ENCODE measurements at places on chromosomes 13 and 19.
A peak's percentile ranks its signal among the peaks of the same experiment; 100 is the strongest.

DNA sequence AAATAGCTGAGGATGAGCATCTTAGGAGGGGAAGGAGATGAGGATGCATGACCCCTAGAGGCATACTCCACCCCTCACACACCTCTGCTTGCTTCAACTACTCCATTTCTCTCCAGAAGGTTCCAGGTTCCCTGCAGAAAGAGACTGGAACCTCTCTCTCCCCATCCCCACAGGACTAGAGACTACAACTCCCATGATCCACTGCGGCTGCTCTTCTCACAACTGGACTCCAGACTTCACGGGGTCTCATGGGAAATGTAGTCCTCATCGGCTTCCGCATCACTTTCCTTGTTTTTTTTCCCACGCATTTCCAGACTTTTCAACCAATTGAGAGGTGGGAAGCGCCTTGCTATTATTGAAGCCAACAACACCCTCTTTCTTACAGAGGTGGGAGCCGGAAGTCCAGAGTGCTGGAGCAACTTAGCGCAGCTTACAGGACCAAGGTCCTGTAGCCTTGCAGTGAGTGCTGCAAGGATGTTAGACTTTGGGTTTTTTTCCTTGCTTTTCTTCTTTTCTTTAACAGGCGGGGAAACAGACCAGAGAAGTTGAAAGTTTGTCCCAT, 13.9 kb upstream of the CACNG6 start:
- DNase-seq: peak; percentile 50

- no peak for DNase-seq
Measured at GRCh38 chr13:28637714-28638355, 21.1 kb upstream of the POMP start.

GRCh38 chr13:97448503-97449251, 14.7 kb downstream of the RAP2A start:
- DNase-seq: no peak

- DNase-seq: no peak
Measured at GRCh38 chr13:63327584-63327983, 1911.9 kb upstream of the PCDH20 start.

- no peak for DNase-seq
Measured at GRCh38 chr19:12800923-12801465, 606 bp downstream of the PRDX2 start.

DNA sequence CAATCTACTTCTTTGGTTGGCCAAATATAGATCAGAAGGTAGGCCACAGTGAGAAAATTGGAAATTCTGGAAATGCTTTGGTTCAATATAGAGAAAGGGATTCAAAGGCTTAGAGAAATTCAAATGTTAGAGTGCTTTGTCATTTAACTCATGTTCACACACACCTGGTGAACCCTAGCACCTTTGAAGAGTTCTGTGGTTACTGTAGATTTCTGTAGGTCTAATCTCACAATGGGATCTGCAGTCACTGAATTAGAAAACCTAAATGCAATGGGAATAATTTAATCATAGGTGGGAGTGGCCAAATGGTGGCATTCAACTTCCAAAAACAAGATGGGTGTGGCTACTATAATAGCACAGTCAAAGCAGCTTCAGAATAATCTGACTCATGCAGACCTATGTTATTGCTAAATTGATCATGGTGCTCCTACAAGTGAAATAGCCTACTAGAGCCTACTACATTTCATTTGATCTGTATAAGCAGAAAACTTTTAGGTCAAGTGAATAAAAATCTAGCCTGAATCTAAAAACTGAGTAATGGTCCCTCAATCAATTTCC, 1152.9 kb downstream of the PCDH9 start:
- no peak for DNase-seq

DNA sequence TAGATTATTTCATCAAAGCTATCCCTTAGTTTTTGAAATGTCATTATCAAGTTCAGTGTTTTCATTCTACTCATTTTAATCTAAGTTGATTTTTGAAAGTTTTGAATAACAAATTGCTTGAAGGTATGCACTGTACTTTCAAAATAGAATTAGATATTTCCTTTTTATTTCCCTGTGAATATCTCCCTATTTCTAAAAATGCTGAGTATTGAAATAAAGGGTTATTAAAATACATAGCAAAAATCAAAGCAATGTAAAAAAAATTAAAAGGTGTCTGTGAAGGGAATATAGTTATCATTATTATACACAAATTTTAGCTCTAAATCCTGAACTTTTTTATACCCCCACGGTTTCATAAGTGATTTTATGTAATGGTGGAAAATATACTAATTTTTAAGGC, 967.8 kb downstream of the PCDH9 start:
- no peak for DNase-seq

DNA sequence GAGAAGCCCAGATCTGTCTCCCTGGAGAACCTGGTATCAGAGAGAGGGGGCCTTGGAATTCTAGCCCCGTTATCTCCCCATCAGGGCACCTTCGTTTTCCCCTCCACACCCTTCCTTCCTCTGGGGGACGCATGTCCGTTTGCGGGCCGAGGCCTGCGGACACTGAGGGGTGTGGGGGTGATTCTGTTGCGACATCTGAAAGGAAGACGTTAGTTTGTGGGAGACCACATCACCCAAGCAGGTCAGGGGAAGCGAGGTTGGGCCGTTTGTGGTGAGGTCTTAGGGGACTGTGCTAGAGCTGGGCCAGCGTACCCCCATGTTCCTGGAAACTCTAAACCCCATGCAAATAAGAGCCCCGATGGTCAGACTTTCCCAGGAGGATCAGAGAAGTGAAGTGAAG, 3.7 kb upstream of the HSH2D start:
- no peak for DNase-seq

GRCh38 chr13:34867590-34867989, 74.5 kb upstream of the NBEA start:
- DNase-seq: peak; percentile 9

- peak; percentile 73 for DNase-seq
Measured at GRCh38 chr13:23558675-23559536, 11.3 kb upstream of the TNFRSF19 start.

GRCh38 chr19:45790942-45791341, 1.7 kb downstream of the DMWD start:
- no peak for DNase-seq

GRCh38 chr13:32857689-32858088, 158.5 kb upstream of the KL start:
- no peak for DNase-seq

- DNase-seq: peak; percentile 38
Measured at GRCh38 chr13:90105849-90106496, 1241.5 kb upstream of the MIR17HG start.

GRCh38 chr19:12244370-12244769, 50.3 kb downstream of the ZNF44 start:
- no peak for DNase-seq

GRCh38 chr13:23608701-23609413, 38.6 kb downstream of the TNFRSF19 start:
- DNase-seq: no peak

- no peak for DNase-seq
Measured at GRCh38 chr19:41714598-41714997, 6.2 kb downstream of the CEACAM5 start.

DNA sequence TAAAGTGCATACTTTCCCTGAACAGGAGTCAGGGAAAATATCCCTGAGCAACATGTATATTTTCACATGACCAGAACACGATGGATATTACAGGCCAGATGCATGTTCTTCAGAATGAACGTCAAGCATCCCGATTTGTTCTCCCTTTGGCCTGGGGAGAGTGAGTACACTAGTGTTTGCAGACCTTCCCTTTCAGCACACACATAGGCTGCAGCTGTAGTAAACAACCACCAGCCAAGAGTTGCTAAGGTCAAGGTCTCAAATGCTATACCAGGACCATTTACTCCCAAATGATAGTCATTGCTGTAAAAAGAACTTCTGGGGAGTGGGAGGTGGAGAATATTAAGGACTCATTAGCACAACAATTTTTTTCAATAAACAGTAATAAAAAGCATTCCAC, 3.0 kb downstream of the KLF12 start:
- no peak for DNase-seq

GRCh38 chr19:33618884-33619283, 2.9 kb upstream of the CHST8 start:
- no peak for DNase-seq

DNA sequence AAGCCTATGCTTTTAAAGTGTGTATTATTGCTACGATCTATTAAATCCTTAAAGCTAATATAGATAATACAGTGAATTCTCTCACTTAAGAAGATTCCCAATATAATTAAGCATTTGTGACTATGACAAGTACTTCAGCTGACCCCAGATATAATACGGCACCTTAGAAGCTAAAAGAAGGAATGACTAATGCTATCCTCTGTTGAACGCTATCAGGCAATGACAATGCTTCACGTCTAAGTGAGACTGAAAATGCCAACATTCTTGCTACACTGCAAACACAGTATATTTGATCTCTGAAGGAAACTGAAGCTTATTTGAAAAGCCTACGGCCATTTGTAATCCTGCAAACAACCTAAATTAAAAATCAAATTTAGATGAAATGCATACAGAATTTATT, 19.7 kb downstream of the VWA8 start:
- DNase-seq: no peak

GRCh38 chr19:50230379-50231351, 27.2 kb downstream of the MYH14 start:
- DNase-seq: no peak

- DNase-seq: no peak
Measured at GRCh38 chr13:99875391-99875790, 96.2 kb downstream of the ZIC5 start.

GRCh38 chr13:110816500-110816899, 98.4 kb downstream of the ANKRD10 start:
- DNase-seq: no peak

- DNase-seq: no peak
Measured at GRCh38 chr13:69921156-69921555, 186.5 kb upstream of the ATXN8OS start.

DNA sequence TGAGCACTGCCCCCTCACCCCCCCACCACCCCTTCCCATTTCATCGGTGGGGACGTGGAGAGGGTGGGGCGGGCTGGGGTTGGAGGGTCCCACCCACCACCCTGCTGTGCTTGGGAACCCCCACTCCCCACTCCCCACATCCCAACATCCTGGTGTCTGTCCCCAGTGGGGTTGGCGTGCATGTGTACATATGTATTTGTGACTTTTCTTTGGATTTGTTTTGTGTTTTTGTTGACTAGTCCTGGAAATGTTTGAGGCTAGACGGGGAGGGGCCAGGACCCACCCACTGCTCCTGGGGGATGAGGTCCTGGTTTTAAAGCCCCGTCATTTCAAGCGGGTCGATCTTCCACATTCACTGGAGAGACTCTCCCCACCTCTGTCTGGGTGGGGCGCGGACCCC, 3.0 kb upstream of the TEKTIP1 start:
- no peak for DNase-seq

- no peak for DNase-seq
Measured at GRCh38 chr19:18878858-18879578, 16.9 kb downstream of the CERS1 start.

DNA sequence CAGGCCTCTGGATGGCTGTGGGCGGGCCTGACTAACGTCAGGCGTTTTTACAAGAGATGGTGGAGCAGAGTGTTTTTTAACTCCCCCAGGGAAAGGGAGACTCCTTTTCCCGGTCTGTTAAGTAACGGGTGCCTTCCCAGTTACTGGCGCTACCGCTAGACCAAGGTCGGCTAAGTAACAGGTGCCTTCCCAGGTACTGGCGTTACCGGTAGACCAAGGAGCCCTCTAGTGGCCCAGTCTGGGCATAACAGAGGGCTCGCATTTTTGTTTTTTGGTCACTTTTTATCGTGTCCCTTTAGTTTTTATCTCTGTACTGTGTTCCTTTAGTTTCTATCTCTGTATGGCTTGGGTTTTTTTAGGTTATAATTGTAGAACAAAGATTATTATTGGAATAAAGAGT, 10.0 kb downstream of the ZNF383 start:
- DNase-seq: no peak

- no peak for DNase-seq
Measured at GRCh38 chr19:7606289-7606688, 10.6 kb downstream of the CAMSAP3 start.

- DNase-seq: no peak
Measured at GRCh38 chr13:45401314-45401713, 16.9 kb downstream of the SLC25A30 start.

DNA sequence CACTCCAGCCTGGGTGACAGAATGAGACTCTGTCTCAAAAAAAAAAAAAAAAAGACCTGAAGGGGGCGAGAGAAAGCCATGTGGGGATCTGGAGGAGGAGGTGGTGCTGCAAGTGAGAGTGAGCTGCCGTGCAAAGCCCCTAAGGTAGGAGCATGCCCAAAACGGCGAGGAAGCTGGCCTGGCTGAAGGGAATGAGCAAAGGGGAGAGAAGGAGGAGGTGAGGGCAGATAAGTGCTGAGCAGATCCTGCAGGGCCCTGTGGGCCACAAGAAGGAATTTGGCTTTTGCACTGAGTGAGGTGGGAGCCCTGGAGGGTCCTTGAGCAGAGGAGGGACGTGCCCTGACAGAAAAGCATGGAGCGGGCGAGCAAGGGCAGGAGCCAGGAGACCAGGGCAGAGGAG, 19.4 kb upstream of the ADGRE5 start:
- no peak for DNase-seq

- no peak for DNase-seq
Measured at GRCh38 chr19:40193587-40193849, 2.3 kb downstream of the MAP3K10 start.

DNA sequence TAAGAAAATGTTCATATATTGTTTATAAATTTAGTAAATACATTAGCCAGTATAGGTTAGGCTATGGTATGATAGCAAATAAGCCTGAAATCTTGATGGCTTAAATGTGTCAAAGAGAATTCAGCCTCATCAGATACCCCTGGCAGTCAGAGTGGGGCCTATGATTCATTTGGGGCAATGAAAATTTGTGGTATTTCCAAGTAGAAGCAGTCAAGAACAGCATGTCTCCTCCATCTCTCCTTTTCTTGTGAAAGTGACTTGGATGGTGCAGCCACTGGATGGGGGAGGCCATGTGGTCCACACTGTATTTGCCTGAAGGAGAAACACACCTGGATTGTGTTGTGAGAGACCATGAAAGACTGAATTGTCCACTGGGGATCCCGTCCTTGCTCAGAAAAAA, 82.7 kb downstream of the DLEU7 start:
- no peak for DNase-seq

- no peak for DNase-seq
Measured at GRCh38 chr13:109192306-109192705, 562.9 kb downstream of the MYO16 start.

GRCh38 chr19:13169769-13170168, 19.6 kb downstream of the IER2 start:
- DNase-seq: no peak

DNA sequence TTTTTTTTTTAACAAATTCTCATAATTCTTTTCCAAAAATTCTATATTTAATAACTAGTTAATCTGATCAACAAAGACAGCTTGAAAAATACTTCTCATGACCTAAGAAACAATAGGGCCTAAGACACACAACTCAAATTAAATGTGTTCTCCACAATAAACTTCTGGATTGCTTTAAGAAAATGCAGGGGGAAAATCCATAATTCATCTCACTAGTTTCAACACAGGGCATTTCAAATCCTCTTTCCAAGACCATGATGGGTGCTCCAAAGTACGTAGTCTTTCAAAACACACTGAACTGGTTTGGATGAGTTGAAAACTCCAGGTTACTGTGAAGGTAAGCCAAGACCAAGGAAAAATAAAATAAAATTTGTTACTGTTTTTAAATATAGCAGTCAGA, 62.6 kb downstream of the DCLK1 start:
- DNase-seq: no peak

Data from GM04504 (cell line).